ENCODE measurements at places on chromosomes 3 and 15.

- DNase-seq, result no peak
These were observed 174.3 kb downstream of the SMAD6 start for GRCh38 chr15:66876421-66876730.

GRCh38 chr3:9727743-9728142, 3.8 kb upstream of the BRPF1 start:
- no peak for DNase-seq

DNA sequence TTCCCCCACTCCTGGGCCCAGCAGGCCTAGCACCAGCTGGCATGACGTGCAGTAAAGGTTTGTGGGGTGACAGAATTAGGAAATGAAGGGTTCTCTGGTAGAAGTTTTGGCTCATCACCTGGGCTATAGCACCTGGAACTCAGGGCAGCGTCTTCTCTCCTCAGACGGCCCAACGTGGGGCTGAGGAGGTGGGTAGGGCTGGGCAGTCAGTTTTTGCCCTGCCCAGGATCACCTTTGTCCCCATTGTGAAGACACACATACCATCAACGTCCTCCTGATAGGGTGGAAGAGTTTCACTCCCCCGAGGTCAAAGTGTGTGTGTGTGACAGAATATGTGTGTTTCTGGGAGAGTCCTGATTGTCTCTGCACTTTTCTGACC, 12.1 kb downstream of the KBTBD13 start:
- DNase-seq, result no peak

DNA sequence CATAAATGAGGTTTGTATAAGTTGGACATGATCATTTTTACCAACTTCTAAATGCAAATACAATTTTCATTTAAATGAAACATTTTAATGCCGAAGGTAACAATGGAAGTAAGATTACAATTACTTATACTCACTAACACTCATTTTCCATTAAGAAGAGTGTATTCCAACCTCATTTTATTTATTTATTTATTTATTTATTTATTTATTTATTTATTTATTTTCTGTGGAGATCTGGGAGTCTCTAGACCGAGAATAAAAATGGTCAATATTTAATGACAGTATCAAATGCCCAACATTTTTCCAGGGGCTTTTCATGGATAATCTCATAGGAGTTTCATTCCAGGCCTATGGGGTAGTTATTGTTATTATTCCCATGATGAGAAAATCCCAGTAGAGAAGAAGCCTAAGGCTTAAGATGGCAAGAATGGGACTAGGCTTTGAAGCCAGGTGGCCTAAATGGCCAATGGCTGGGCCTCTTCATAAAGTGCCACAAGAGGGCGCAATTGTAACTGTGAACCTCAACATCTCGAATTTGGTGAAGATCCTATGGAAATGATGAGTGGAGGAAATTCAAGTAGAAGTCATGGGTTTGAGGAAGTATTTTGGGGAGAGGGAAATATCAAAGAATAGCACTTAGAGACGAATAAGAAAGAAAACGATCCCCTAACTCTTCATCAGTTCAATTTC, 21.3 kb downstream of the VGLL3 start:
- DNase-seq, result peak; percentile 75

- no peak for DNase-seq
These were observed 115.0 kb downstream of the ALDH1A2 start for GRCh38 chr15:57950381-57950946.

GRCh38 chr3:82475306-82475705, 713.9 kb upstream of the GBE1 start:
- DNase-seq, result no peak

- no peak for DNase-seq
These were observed 3.7 kb upstream of the CNTN4 start for GRCh38 chr3:2094941-2095340.

DNA sequence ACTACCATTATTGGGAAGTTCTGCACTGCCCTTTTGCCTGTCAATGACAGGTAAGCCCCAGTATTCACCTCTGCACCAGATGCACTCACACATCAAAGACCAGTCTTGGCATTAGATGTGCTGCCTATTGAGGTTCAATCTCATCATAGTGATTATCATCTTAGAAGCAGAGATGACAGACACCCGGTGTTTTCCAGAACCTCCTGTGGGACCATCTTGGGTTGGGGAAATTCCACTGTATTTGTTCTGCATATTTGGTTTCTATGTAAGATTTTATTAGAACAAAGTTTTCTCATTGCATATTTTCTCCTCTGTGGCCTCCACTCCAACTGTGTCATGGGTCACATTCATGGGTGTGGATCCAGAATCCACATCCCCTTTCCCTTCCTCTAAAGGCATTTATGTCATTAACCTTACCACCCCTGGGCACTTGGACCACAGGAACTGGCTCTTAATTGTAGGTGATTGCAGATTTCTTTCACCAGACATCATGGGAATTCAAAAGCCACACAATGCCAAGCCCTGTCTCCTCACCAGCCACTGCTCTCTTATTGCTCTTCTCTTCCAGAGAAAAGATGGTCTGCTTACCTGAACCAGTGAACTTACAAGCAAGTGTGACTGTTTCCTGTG, 31.2 kb downstream of the PLA1A start:
- DNase-seq, result no peak

GRCh38 chr3:177571944-177572315, 374.6 kb upstream of the TBL1XR1 start:
- DNase-seq, result no peak

GRCh38 chr15:92142242-92143232, 251.1 kb upstream of the ST8SIA2 start:
- no peak for DNase-seq

DNA sequence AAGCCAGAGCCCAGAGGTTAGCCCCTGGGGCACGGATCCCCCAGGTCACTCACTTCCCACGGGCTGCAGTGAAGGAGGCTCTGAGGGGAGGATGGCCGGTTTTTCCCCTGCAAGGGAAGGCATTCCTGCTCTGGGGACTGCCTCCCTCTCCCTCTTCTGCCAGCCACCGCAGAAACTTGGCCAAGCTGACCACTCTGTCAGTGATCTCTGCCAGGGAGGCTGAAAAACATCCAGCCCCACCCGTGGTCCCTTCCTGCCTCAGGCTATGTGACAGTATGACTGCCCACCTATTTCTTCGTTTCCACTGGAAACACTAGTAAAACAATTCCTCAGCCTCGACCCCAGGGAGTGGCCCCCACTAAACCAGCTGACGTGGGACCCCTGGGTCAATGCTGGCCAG, 14.6 kb upstream of the FANCD2 start:
- no peak for DNase-seq

GRCh38 chr3:160806094-160806493, 50.1 kb downstream of the PPM1L start:
- DNase-seq, result no peak

GRCh38 chr3:185153171-185153771, 411 bp upstream of the C3orf70 start:
- no peak for DNase-seq

DNA sequence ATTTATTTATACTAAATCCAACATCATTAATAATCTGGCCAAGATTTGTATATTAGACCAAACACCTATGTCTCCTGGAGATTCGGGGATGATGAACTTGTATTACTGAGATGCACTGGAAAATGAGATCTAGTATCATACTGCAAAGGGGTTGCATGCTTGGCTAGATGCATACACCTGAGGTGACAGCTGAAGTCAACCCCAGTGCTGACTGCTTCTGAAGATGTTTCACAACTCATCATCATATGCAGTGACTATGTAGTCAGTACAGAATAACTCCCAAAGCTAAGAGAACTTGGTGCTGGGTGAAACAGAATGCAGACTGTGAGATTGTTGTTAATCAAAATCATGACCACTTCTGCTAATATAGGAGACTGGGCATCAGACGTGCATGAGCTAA, 1114.2 kb downstream of the NSUN3 start:
- no peak for DNase-seq

DNA sequence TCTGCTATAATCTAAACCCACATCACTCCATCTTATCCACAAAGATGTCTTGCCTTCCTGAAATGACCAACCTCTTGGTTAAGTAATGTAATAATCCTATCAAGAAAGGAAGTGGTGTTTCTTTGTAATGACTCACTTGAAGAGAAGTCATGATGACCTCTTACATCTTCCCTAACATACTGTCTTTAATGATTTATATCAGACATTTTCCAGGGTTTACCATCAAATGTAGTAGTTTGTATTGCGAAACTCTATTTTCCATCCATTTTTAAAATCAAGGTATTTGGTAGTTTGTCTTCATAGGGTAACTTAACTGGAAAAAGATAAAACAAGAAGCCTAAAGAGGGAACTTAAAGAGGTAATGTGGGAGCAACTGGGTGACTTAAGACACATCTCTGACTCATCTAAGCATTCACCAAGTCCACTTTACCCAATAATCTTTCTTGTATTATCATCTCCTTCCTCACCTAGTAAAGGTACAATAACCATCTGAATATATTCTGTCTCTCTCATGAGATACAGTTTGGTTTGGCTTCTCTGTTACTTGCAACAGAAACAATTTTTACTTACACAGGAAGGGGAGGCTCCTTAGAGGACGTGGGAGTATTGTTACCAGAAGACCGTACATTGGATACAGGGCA, 5.7 kb upstream of the MAPK6 start:
- DNase-seq, result peak; percentile 36

DNA sequence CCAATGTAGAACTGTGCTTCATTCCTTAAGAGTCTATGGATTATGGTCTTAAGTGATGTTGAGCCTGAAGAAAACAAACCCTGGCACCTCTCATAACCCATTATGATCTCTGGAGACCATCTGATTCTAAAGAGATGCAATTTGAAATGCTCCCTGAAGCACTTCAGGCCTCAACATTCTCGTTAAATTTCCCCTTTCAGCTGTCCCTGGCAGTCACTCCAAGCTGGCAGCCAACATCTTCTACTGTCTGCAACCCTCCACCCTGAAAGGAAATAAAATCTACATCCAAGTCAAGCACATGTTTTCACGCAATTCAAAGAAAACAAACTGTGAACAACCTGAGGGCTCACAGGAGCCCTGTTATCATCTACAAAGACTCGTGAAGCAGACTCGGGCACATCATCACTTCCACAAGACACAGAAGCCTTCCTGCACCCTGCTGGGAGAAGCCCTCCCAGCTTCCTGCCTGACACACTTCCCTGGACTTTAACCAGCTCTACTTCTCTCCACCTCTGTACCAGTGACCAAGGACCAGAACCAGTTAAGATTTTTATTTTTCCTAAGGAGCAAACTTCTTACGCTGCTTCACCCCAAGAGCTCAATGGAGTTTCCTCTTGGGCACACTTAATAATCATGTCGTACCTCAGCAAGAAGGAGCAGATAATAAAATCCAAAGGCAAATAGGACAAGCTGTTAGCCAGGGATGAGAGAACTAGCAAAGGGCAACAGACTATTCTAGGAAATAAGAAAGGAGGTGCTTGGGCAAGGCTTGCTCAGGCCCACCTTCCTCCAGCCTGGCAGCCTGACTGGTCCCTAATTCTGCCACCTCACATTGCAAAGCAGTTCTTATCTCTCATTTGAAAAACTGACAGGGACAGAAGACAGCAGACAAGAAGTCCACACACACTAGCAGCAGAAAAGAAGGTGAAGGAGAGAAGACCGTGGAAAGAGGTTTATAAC, 67.1 kb downstream of the MAGI1 start:
- DNase-seq, result no peak

DNA sequence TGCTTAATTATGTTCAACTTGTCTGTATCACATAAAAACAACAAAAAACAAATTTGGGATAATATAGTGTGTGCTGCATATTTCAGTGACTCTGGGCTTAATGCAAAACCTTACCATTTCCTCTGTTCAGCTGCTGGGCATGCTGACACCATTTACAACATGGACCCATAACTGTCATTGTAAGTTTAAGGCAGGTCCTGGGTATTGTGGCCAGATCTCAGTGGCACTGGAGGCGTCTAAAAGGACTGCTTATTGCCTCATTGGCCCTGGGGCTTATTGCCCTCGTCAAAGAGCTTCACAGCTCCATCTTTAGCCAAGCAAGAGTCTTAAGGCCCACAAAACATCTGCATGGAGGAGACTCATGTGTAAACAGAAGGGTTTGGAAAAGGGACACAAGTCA, 390.2 kb downstream of the NR2F2 start:
- DNase-seq, result no peak

DNA sequence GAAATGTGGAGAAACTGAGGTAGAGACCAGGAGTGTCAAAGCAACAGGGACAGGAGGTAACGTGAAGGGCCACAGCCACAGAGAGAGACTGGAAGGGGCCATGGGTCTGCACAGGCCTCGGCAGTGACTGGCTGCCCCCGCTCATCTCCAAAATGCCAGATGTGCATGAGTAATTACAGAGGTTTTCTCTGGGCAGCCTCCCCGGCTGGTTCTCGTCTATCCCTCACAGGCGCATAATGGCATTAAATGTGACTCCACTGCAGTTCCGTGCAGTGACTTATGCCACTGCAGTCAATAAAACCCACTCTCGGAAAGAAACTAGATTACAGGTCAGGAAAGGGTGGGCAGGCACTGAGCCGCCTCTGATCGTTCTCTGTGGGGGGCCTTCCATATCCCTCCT, 74.7 kb downstream of the WDR76 start:
- DNase-seq, result no peak

DNA sequence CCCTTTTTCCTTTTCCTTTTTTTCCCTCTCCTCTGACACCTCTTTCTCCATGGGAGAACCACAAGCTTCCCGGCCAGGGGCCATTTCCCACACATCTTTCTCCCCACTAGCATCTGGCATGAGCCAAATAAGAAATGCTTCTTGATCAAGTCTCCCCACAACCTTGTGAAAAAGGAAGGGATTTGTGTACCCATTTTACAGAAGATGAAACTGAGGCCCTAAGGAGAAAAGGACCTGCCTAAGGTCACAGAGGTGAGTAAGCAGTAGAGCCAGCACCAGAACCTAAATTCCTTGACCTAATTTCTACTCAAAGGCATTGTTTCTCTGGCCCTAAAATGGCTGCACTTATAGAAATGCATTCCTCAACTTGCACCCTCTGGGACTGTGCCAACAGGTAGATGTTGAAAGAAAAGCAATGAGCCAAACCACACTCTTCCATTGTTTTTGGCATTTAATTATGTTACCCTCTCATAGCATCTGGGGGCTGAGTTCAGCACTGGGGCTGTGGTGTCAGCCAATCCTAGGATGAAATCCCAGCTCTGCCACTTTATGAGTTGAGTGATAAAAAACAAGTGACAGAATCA, 81.7 kb upstream of the TLE3 start:
- no peak for DNase-seq

DNA sequence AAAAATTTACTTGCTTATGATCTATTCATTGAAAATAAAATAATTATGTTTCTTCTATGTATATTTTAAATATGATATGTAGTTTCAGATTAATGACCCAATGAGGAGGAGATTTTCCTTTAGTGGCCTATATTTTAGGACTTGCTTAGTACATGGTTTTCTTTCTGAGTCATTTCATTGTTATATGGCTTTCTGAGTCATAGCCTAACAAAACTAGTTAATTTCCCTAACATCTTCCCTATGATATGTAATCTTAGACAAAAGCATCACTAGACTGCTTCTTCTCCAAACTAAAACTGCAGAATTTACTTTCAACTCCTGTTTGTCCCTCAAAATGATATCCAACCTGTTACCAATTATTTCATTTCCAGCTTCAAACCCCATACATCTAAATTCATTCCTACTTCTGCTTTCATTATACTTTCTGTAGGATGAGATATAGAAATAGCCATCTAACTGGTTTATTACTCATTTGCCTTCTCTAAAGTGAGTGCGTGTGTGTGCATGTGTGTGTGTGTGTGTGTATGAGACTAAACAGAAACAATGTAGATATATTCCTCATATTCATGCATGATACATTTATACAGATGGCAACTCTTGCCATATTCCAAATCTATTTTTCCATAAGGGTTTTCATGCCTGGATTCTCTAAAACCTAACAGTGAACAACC, 915.0 kb upstream of the GBE1 start:
- no peak for DNase-seq

Data from A549 (cell line).